ENCODE measurements at places on chromosomes 4 and X. TPM values are rescaled to one million over a fixed set of nuclear protein-coding genes. Genes with fewer than 3 reads are reported as not detected.

DNA sequence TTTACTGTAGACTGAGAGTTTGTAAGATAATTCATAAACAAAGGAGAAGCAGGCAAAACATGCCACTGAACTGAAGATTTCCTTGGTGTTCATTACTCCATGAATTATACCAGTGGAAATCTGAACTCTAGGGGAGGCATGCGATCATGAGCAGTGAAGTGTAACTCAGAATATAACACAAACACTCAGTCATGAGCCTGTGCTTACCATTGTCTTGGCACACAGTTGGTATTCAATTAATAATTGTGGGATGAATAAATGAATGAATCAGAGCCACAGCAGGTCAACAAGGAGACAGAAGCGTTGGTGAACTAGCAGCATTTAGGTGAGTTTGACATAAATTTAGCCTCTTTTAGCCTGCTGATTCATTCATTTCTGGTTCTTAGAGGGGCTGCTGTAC is 263.5 kb upstream of the DKK2 start:
- no peak for DNase-seq
- H3K36me3 ChIP-seq = no peaks in the 10 kb centered on the region
- H3K27ac ChIP-seq = no peak overlapping the region
- H3K27me3 ChIP-seq = peaks cover 7% of the 10 kb centered on the region

DNA sequence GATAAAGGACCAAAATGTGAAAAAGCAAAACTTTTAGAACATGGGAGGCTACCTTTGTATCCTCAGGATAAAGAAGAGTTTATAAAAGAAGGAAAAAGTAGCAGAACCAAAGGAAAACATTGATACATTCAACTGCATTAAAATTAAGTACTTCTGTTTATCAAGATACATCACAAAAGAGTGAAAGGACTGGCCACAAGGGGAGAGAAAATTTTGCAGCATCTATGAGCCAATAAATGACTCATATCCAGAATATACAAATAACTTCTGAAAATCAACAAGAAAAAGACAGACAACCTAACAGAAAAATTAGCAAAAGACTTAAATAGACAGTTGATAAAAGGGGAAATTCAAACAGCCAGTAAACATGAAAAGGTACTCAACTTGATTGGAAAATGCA is 177.1 kb downstream of the RBMX2 start:
- no peak overlapping the region for H3K27ac ChIP-seq
- no peak for DNase-seq
- no peaks in the 10 kb centered on the region for H3K36me3 ChIP-seq
- H3K27me3 ChIP-seq = peaks cover 31% of the 10 kb centered on the region
- H3K4me3 ChIP-seq = no peak overlapping the region

GRCh38 chrX:36856849-36857248 is 151.3 kb upstream of the FAM47C start:
- no peak overlapping the region for H3K27ac ChIP-seq
- peaks cover 18% of the 10 kb centered on the region for H3K27me3 ChIP-seq
- no peaks in the 10 kb centered on the region for H3K36me3 ChIP-seq
- H3K4me3 ChIP-seq = no peak overlapping the region

GRCh38 chrX:153610836-153611213 is 11.9 kb upstream of the CCNQ start:
- H3K27ac ChIP-seq = no peak overlapping the region
- peak overlapping the region; percentile 81 for H3K4me3 ChIP-seq
- no peaks in the 10 kb centered on the region for H3K4me1 ChIP-seq
- no peaks in the 10 kb centered on the region for H3K36me3 ChIP-seq

Gene ZMAT1
- total RNA-seq = 9.2 TPM

GRCh38 chr4:89222170-89222569 is 85.4 kb downstream of the GPRIN3 start:
- no peak overlapping the region for H3K4me3 ChIP-seq
- peaks cover 16% of the 10 kb centered on the region for H3K4me1 ChIP-seq
- no peaks in the 10 kb centered on the region for H3K36me3 ChIP-seq
- peak; percentile 6 for DNase-seq
- no peaks in the 10 kb centered on the region for H3K27me3 ChIP-seq

GRCh38 chr4:126560794-126561193 is 1072.0 kb upstream of the INTU start:
- no peak overlapping the region for H3K4me3 ChIP-seq
- no peak overlapping the region for H3K27ac ChIP-seq
- DNase-seq = no peak
- no peaks in the 10 kb centered on the region for H3K36me3 ChIP-seq
- H3K4me1 ChIP-seq = no peaks in the 10 kb centered on the region

- DNase-seq = no peak
- H3K27me3 ChIP-seq = no peaks in the 10 kb centered on the region
- H3K4me3 ChIP-seq = no peak overlapping the region
- no peaks in the 10 kb centered on the region for H3K36me3 ChIP-seq
- peak overlapping the region; percentile 38 for H3K27ac ChIP-seq
These were observed 26.4 kb downstream of the MORC4 start for GRCh38 chrX:106973433-106974149.

Gene ENPP6
- total RNA-seq = 0.24 TPM

- no peak for DNase-seq
- no peak overlapping the region for H3K4me3 ChIP-seq
- H3K27ac ChIP-seq = no peak overlapping the region
- no peaks in the 10 kb centered on the region for H3K27me3 ChIP-seq
- peaks cover 6% of the 10 kb centered on the region for H3K4me1 ChIP-seq
- no peaks in the 10 kb centered on the region for H3K36me3 ChIP-seq
These were observed 59.7 kb downstream of the MAB21L2 start for GRCh38 chr4:150641612-150642011.

Gene IGBP1
- 61.0 TPM for total RNA-seq

DNA sequence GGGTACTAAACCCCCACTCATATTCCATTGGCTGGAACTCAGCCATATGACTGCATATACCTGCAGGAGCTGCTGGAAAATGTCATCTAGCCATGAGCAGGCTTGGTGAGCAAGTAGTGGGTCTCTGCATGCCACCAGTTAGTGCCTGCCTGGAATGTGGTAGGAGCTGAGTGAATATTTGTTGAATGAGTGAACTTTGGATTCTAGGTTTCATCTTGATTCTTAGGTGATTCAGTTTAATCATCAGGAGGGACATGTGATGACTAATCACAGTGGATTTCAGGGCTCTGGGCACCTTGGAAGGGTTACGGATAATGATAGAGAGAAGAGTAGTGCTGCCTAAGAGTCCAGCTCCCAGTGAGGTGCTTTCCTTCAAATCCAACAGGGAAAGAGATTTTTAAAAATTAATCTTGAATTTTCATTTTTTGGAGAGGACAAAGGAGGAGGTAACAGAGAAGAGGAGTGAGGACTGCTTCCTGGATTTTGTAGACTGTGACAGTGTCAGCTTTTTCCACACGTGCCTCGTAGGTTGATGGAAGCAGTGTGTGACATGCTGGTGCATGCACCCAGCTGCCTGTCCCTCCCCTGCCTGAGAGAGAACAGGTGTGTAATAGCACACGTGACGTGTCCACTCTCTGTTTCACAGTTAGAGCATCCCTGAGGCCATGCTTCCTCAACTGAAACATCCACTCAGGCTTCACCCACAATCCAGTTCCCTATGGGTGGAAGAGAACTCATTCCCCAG is 30.4 kb downstream of the NHS start:
- H3K4me1 ChIP-seq = no peaks in the 10 kb centered on the region
- H3K36me3 ChIP-seq = no peaks in the 10 kb centered on the region
- no peak for DNase-seq
- no peak overlapping the region for H3K27ac ChIP-seq

Gene TMEM47
- total RNA-seq = not detected

Gene PSAPL1
- not detected for total RNA-seq

Gene RNF212
- 3.9 TPM for total RNA-seq

Gene PAGE1
- not detected for total RNA-seq

Gene SHISA3
- 0.41 TPM for total RNA-seq

Gene MRPL1
- total RNA-seq = 76.8 TPM

DNA sequence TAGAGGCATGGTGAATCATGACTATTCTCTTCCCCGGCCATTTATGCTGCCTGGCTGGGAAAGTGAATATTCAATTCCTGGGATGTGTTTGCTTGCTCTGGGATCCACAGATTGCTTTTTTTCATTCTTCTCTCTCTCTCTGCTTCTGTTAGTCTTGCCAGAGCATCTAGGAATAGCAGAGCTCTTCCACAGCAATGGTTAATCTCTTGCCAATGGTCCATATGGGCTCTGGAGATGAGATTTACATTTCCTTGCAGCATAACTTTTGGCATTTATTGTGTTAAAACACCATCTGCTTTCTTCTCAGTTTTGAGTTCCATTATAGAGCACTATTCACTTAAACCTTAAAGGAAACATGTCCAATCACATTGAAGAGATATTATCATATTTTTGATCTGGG is 59.2 kb upstream of the GUCY1A1 start:
- H3K4me1 ChIP-seq = peaks cover 5% of the 10 kb centered on the region
- H3K27me3 ChIP-seq = peaks cover 11% of the 10 kb centered on the region
- no peak overlapping the region for H3K4me3 ChIP-seq
- no peak overlapping the region for H3K27ac ChIP-seq
- no peak for DNase-seq

DNA sequence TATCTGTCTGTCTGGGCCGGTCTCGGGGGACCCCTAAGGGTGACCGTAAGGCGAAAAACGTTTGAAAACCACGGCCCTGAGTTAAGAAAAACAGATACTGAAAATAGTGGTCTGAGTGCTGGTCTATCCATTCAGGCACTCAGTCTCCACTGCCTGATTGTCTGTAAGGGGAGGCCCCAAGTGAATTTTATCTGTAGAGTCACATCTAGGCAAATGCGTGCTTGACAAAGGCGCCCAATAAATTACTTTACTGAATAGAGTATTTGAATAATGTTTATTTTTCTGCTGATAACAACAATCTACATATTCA is 465 bp downstream of the HNRNPH2 start:
- peak overlapping the region; percentile 97 for H3K27ac ChIP-seq
- H3K4me3 ChIP-seq = peak overlapping the region; percentile 96
- H3K36me3 ChIP-seq = peaks cover 14% of the 10 kb centered on the region
- peaks cover 23% of the 10 kb centered on the region for H3K4me1 ChIP-seq
- no peak for DNase-seq

Gene PPEF2
- not detected for total RNA-seq

Gene SASH3
- total RNA-seq = 148 TPM

Gene PASD1
- total RNA-seq = not detected

Gene PRSS12
- total RNA-seq = 0.07 TPM

GRCh38 chr4:1531683-1532548 is 125.7 kb upstream of the NKX1-1 start:
- no peak for DNase-seq
- H3K4me1 ChIP-seq = no peaks in the 10 kb centered on the region
- H3K27me3 ChIP-seq = peaks cover 24% of the 10 kb centered on the region
- no peak overlapping the region for H3K4me3 ChIP-seq
- no peaks in the 10 kb centered on the region for H3K36me3 ChIP-seq
- no peak overlapping the region for H3K27ac ChIP-seq

Gene HSPA4L
- 2.5 TPM for total RNA-seq

DNA sequence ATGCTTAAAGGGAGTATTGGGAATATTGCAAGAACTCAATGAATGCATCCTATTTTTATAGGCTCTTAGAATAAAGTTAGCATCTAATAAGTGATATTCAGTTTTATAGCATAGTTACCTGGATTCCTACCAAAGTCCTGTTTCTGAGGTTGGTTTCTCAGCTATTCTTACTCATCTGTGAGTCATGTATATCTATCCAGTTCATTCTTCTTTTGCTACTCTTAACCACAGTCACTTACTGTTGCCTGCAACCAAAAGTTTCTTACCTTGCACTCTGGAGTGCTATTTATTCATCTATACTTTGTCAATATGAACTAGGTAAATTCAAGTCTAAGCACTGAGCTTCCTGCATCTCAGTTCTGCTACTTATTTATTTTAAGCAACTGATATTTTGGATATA is 322.5 kb downstream of the HS3ST1 start:
- H3K27ac ChIP-seq = no peak overlapping the region
- no peak for DNase-seq

Gene CXXC4
- total RNA-seq = not detected

DNA sequence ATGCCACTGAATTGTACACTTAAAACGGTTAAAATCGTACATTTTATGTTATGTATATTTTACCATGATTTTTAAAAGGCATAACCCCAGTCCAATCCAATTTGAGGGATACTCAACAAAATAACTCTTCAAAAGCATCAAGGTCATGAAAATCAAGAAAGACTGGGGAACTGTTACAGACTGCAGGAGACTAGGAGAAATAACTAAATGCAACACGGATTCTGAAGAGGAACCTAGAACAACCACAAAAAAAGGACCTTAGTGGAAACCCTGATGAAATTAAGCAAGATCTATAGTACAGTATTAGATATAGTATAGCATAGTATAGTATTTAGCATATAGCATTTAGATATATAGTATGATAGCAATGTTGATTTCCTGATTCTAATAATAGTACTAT is 26.8 kb downstream of the SH3KBP1 start:
- no peak overlapping the region for H3K27ac ChIP-seq
- H3K27me3 ChIP-seq = peaks cover 8% of the 10 kb centered on the region
- DNase-seq = no peak
- no peaks in the 10 kb centered on the region for H3K36me3 ChIP-seq
- no peak overlapping the region for H3K4me3 ChIP-seq

Gene CEP135
- 19.5 TPM for total RNA-seq

- no peak overlapping the region for H3K4me3 ChIP-seq
- H3K27me3 ChIP-seq = no peaks in the 10 kb centered on the region
- no peaks in the 10 kb centered on the region for H3K4me1 ChIP-seq
- peaks cover 2% of the 10 kb centered on the region for H3K36me3 ChIP-seq
These were observed 335.8 kb downstream of the PABPC4L start for GRCh38 chr4:133865612-133866327.

Gene UCP1
- not detected for total RNA-seq

Gene BBS12
- total RNA-seq = 3.0 TPM

DNA sequence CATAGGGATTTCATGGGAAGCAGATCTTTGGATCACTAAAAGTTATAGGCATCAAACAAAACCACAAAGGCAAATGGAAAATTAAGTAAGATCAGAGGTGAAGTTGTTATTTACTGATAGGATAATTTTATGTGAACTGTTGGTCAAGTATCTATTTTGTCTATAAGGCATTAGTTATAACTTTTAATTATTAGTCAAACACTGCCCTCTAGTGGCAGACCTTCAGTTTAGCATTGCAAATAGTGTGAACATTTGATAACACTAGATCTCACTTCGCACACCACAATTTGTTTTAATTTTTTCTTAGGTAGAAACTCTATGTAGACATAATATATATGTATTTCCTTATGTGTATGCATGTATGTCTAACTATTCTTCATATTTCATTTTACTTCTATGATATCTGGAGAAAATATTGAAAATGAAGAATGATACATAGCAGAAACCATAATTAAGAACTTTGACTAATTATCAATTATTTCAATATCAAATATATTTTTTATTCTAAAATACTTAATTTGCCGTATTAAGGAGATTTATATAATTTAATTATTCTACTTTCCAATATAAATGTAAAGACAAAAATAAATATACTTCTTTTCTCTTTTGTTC is 214.5 kb upstream of the TACR3 start:
- DNase-seq = peak; percentile 4
- H3K4me1 ChIP-seq = no peaks in the 10 kb centered on the region
- H3K36me3 ChIP-seq = no peaks in the 10 kb centered on the region

Gene LUZP4
- not detected for total RNA-seq

DNA sequence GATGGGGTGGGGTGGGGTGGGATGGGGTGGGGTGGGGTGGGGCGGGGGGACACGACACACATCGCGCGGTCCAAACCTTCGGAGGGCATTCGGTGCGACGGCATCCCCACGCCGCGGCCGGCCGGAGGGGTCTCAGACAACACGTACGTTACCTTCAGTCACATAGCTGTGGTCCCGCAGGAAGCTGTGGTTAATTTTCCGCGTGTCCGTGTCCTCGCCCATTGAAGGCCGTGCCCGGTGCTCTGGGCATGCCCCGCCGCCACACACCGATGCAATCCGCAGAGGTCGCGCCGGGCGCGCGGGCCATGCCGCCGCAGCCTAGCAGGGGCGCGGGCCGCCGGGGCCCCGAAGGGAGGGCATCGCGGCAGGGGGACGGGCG is 417 bp downstream of the PPP2R2C start:
- DNase-seq = no peak
- H3K36me3 ChIP-seq = no peaks in the 10 kb centered on the region
- no peak overlapping the region for H3K27ac ChIP-seq
- H3K4me3 ChIP-seq = no peak overlapping the region
- peaks cover 59% of the 10 kb centered on the region for H3K27me3 ChIP-seq
- no peaks in the 10 kb centered on the region for H3K4me1 ChIP-seq

Data from activated T-cell treated with anti-CD3 and anti-CD28 coated beads, Interleukin-2, amount 50 U/mL, for 72 hours (primary cell).